ENCODE measurements at places on chromosomes 5 and 9.
A peak's percentile ranks its signal among the peaks of the same experiment; 100 is the strongest.

GRCh38 chr5:107968998-107969397 lies 298.3 kb upstream of the EFNA5 start:
- peak; percentile 23 for DNase-seq

GRCh38 chr9:761793-762560 lies 79.5 kb upstream of the DMRT1 start:
- DNase-seq = no peak

DNA sequence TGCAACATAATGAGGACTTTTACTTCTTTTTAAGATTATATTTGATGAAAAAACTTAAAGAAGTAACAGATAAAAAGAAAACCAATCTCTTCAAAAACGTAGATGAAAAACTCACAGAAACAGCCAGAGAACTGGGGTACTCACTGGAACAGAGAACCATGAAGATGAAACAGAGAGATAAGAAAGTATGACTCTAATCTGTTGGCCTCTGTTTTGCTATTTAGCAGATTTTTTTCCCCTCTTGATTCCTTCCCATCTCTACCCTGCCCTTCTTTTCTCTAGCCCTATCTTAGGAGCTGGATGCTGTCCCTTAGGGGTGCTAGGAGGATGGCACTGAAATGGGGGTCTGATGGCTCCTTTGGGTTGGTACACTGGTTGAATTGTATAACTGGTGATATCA lies 97.5 kb upstream of the FREM1 start:
- no peak for DNase-seq

GRCh38 chr9:114496011-114496410 lies 9.3 kb downstream of the WHRN start:
- DNase-seq = no peak

DNA sequence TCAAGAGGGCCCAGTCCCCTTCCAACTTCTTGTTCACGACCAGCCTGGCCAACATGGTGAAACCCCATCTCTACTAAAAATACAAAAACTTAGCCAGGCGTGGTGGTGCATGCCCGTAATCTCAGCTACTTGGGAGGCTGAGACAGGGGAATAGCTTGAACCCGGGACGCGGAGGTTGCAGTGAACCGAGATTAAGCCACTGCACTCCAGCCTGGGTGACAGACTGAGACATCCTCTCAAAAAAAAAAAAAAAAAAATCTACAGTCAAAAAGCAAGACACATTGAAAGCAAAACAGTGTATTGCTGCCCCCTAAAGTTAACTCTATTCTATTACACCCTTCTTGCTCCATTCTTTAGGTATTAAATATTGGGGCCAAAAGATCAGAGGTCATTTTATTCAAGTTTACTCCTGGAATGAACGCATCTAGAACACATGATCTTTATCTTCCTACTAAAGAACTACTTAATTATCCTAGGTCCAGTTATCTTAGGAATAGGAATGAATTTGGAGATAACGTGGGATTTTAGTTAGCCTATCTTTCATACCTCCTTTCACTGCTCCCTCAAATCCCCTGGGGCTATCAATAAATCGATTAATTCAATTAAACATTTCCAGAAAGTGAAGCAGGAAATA lies 2.4 kb downstream of the ATG12 start:
- DNase-seq = peak; percentile 47

DNA sequence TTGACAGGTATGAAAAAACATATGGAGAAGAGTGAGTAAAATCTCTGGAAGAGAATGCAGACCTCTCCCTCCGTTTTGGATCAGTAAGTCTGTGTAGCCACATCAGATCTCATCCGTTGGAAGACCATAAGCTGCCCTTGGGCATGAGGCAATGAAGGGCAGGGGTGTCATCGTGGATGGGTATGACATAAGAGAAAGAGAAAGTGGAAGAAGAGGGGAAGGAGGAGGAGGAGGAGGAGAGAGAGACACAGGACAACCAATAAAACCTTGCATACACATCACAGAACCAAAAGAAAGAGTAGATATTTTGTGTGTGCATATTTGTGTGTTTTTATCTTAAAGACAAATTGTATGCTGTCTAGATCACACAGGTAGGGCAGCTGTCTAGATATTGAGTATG lies 50.7 kb downstream of the PRRC1 start:
- no peak for DNase-seq

DNA sequence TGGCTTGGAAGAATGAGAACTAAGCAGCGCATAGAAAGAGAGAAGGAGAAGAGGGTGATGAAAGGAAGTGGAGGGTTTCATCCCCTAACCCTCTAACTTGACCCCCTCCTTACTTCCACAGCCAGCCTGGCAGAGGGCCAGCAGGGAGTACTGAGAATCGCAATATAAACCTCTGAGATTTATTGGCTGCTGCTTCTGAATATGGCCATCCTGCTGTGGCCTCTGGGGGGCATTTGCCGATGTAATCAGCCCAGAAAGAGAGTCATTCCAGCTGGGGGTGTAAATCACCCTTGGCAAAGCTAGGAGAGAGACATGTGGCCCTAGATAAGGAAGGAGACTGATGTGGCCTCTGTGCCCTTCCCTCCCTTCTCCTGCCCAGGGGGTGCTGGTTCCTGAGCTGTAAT lies 960 bp upstream of the GFRA3 start:
- no peak for DNase-seq

DNA sequence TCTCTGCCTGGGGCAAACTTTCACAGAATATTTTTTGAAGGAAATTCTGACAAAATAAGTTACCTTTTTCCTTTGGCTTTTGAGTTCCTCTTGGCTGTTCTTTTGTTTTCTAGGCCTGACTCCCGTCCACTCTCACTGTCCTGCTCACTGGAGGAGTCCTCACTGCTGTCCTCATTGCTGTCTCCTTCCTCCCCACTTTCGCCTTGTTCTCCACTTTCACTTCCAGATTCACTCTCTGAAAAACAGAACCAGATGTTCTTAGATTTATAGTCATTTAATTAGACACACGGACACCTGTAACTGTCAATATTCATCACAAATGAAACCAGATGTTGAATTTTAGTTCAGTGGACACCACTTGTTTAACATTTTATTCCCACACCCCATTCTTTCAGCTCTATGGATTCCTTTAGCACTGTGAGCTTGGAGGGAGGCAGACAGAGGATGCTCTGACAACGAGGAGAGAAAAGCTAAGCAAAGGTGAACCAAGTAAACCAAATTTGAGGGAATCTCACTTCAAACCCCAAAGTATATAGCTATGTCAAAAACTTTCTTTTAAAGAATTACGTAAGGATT lies 180.7 kb downstream of the AP3B1 start:
- DNase-seq = no peak

GRCh38 chr9:108257382-108257781 lies 598.4 kb downstream of the ACTL7B start:
- no peak for DNase-seq

DNA sequence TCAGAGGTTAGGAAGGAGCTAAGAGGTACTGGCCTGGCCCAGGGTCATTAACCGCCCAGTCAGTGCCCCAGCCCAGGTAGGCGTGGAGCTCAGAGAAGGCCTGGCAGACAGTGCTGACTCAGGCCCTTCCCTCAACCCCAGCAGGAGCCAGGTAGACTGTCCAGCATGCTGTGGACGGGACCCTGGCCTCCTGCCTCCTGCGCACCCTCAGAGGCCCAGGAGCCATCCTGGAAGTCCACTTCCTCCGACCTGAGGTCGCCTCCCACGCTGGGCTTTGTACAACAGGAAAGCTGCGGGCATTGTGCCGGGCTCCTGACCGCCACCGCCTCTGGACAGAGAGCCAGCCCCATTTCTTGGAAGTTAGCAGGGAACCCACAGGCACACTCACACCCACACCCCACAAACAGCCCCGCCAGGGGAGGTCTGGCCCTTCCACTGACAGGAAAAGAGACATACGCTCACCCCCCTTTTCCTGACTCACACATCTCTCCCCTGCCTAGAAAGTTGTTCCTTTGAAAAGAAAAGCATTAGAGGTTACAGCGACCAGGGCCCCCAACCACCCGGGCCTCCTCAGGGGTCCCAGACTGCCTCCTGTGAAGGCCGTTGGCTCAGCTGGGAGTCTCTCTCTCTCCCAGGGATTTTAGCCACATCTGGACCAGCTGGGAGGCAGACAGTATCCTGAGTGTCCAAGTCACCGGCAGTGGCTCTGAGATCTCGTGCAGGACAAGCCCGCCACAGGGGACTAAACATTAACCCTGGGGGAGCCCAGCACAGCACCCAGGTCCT lies 7.7 kb downstream of the RALGDS start:
- DNase-seq = peak; percentile 46

- no peak for DNase-seq
Observed at GRCh38 chr5:75078027-75078426, 25.7 kb upstream of the GCNT4 start.

DNA sequence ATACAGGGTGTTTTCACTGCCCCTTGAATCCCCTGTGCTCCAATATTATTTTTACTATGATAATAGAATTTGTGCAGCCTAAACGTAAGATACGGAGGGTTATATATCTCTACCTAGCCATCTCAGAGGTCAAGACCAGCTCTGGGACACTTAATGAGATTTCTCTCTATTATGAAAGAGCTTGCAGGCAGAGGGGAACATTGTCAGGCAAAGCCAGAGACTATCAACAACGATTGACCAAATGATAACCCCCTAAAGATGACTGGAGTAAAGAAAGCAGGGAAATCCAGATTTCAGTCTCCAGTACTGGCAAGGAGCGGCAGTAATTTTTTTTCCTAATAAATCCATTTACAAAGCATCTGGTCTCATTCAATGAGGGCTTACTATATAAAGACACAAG lies 59.8 kb upstream of the LPAR1 start:
- no peak for DNase-seq

- DNase-seq = no peak
Observed at GRCh38 chr5:151964471-151964870, 39.8 kb upstream of the GLRA1 start.

- DNase-seq = no peak
Observed at GRCh38 chr9:135093111-135093510, 5.6 kb downstream of the OLFM1 start.

DNA sequence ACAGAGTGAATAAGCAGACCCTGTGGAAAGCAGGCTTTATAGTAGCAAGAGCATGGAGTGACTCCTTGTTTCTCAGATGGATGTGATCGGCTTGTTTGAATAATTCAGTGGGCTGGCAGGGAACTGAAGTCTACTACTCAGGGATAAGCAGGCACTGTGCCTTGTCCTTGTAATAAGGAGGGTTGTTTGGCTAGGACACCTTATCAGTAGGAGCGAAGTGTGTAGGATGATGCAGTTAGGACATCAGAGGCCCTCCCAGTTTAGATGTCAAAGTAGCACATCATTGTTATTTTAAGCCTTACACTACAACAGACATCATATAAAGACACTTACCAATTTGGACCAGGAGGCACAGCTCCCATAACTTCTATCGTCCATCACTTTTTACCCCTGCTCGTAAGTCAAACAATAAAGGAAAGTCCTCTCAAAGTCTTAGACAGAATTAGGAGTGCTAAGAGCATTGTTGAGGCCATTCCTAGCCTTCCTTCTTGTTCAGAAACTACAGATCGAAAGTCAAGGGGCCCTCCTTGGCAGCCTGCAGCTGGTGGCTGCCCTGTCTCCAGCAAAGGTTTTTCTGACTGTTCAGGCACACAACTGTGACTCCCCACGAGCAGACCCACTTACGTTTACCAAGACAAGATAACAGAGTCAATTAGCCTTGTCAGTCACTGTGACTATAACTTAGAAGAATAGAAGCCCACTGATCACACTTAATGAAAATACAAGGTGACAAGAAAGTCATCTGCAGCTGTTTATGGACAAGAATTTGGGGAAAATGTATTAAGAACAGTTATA lies 218.6 kb downstream of the SNX18 start:
- no peak for DNase-seq

GRCh38 chr5:165028356-165028755 lies 1522.9 kb downstream of the MAT2B start:
- no peak for DNase-seq

DNA sequence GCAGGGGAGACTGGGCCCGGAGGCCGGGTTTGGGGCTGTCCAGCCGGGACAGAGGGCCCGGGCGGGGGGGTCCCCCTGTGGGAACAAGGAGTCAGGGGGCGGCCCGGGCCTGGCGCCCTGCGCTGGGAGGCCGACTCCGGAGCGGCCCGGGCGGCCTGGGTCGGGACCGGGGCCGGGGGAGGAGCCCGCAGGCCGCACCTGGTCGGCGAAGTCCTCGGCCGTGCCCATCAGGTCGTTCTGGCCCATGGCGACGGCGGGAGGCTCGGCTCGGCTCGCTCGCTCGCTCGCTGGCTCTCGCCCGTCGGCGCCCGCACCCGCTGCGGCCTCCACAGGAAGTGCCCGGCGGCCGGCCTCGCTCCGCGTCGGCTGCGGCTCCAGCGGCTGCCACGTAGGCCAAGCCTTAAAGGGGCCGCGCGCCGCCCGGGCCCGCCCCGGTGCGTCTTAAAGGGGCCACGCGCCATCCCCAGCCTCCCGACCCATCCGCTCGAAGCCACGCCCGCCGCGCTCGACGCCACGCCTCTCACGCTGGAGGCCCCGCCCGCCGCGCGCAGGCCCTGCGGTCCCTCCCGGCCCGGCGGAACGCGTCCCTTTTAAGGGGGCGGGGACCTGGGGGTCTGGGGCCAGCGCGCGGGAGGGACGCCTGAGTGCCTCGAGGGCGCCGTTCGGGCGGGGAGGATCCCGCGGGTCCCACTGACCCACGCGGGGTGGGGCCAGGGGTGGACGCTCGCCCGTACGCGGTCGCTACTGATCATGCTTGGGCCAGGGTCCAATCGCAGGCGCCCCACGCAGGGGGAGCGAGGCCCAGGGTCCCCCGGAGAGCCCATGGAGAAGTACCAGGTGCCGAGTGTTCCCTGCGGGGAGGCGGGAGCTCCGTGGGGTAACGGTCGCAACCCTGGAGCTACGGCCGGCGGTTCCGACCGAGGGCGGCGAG lies at the start of the genes STKLD1 and SURF4:
TSS of gene STKLD1 (plus strand) at position 643 of the 931 bp plus-strand sequence. CDS start at position 751, 108 bp downstream.
TSS of gene SURF4 (minus strand) at position 337 of the 931 bp plus-strand sequence. CDS start at position 246, 91 bp downstream.
- peak; percentile 90 for DNase-seq

- DNase-seq = no peak
Observed at GRCh38 chr5:113118765-113119164, 142.2 kb downstream of the DCP2 start.

- no peak for DNase-seq
Observed at GRCh38 chr5:980001-980588, 28.5 kb upstream of the NKD2 start.

DNA sequence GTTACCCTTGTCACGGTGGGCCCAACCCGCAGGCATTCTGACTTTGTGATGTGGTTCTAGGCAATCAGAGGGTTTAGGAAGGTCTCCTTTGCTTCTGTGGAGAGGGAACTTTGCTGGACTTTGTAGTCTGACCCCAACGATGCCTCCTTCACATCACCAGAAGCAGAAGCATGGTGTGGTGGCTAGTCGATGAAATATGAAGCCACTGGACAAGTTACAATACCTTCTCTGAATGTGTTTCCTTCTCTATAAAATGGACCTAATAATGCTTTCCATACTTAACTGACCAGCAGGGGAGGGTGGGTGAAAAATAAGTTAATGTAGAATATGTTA lies 607 bp downstream of the SPEF2 start:
- DNase-seq = no peak

DNA sequence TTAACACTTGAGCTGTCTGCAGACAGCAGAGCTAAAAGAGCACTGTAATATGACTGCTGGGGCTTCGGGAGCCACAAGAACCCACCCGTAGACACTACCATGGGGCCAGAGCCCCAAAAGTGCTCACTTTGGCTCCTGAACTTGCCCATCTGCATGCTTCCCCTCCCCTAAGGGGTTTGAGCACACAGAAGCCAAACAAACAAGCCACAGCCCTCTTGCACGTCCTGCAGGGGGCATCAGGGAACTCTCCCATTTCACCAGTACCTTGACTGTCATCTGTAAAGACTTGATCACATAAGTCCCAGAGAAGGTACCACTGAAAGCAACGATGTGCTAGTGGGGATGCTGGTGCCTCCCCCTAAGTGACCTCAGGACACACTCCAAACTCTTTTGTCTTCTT lies 681.8 kb downstream of the SEMA5A start:
- DNase-seq = peak; percentile 19

All from HFFc6 (cell line).